ENCODE measurements at places on chromosomes 2 and 18. TPM values are rescaled to one million over a fixed set of nuclear protein-coding genes. Genes with fewer than 3 reads are reported as not detected.

DNA sequence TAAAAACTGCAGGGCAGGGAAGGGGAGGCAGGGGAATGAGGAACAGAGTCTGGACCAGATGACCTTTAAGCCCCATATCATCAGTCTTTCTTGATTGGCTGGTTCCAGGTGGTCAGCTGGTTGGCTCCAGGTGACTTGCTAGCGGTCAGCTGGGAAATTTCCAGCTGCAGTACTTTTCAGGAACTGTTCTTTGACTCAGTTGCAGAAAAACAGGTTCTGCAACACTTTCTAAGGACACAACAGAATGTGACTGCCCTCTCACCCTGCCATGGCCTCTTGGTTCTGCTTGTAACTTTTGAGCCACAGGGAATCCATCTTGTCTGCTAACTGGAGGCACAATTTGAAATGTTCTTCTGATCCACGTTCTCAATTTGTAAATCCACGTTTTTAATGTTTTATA lies 278.3 kb upstream of the LRATD1 start:
- DNase-seq = no peak
- H3K36me3 ChIP-seq = no peaks in the 10 kb centered on the region
- H3K4me3 ChIP-seq = no peak overlapping the region
- H3K4me1 ChIP-seq = no peaks in the 10 kb centered on the region
- H3K27me3 ChIP-seq = no peaks in the 10 kb centered on the region

- H3K27me3 ChIP-seq = no peaks in the 10 kb centered on the region
- H3K36me3 ChIP-seq = peaks cover 5% of the 10 kb centered on the region
- DNase-seq = no peak
Measured at GRCh38 chr2:8202132-8202531, 479.7 kb upstream of the ID2 start.

GRCh38 chr2:234949762-234950434 lies 1.9 kb upstream of the SH3BP4 start:
- peaks cover 1% of the 10 kb centered on the region for H3K4me1 ChIP-seq
- H3K36me3 ChIP-seq = no peaks in the 10 kb centered on the region
- no peak overlapping the region for H3K27ac ChIP-seq
- no peak overlapping the region for H3K4me3 ChIP-seq

The ZNF396 gene
- 1.2 TPM for total RNA-seq

DNA sequence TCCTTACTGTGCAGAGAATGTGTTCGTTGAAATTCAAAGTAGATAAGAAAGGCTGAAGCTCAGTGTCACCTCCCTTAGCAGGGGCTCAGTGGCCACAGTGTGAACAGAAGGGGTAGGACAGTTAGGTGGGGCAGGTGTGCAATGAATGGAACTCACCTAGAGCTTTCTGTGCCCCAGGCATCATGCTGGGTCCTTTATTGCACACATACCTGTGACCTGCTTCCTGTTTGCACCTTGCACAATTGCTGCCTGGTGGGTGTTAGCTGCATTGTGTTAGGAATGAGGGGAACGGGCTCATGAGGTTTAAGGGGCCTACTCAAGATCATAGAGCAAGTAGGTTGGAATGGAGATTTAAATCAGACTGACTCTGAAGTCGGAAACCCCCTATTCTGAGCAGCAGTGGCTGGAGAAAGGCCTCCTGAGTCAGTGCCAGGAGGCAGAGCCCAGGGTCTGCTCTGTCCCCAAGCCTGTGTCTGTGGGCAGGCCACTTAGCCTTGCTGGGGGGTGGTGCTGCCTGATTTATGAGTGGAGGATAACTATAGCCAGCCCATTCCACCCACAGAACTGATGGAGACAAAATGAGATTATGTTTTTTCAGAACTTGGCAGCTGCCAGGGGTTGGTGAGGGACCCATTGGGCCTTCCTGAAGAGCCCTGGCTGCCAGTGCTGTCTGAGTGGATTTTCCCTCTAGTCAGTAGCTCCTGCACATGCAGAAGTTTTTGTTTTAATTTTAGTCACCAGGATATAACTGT lies 76.2 kb downstream of the NPAS2 start:
- H3K36me3 ChIP-seq = no peaks in the 10 kb centered on the region
- H3K27ac ChIP-seq = no peak overlapping the region
- H3K4me1 ChIP-seq = peaks cover 4% of the 10 kb centered on the region
- no peaks in the 10 kb centered on the region for H3K27me3 ChIP-seq
- no peak overlapping the region for H3K4me3 ChIP-seq

DNA sequence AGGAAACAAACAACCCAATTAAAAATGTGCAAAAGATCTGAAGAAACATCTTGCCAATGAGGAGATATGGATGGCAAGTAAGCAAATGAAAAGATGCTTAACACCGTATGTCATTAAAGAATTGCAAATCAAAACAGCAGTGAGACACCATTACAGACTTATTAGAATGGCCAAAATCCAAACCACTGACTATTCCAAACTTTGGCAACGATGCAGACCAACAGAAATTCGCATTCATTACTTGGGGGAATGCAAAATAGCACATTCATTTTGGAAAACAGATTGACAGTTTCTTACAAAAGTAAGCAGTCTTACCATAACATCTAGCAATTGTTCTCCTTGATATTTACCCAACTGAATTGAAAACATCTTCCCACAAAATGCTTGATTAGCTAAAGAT lies 1118.7 kb downstream of the SUCLG1 start:
- no peak overlapping the region for H3K4me3 ChIP-seq
- H3K4me1 ChIP-seq = no peaks in the 10 kb centered on the region
- no peaks in the 10 kb centered on the region for H3K27me3 ChIP-seq
- no peaks in the 10 kb centered on the region for H3K36me3 ChIP-seq
- no peak overlapping the region for H3K27ac ChIP-seq

DNA sequence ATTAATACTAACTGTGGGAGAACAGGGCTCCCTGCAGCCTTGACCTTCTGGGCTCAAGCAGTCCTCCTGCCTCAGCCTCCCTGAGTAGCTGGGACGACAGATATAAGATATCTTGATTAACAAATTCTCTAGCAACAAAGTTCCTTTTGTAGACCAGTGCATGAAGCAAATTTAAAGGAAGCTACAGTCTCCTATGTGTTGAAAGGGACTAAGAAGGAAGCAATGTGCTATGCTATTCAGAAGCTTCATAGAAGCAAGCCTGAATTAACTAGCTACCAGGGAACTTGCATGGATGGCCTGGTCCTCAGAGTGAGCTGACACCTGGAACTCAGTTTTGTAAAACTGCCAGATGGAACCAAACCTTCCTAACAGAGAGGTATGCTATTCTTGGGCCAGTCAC lies 33.2 kb downstream of the RAPH1 start:
- H3K4me1 ChIP-seq = no peaks in the 10 kb centered on the region
- H3K4me3 ChIP-seq = no peak overlapping the region
- no peak for DNase-seq
- peaks cover 22% of the 10 kb centered on the region for H3K36me3 ChIP-seq
- no peak overlapping the region for H3K27ac ChIP-seq
- no peaks in the 10 kb centered on the region for H3K27me3 ChIP-seq

The ALLC gene
- not detected for total RNA-seq

- no peaks in the 10 kb centered on the region for H3K4me1 ChIP-seq
- H3K4me3 ChIP-seq = no peak overlapping the region
- no peaks in the 10 kb centered on the region for H3K27me3 ChIP-seq
- no peak overlapping the region for H3K27ac ChIP-seq
Measured at GRCh38 chr18:13565228-13565627, 161.1 kb downstream of the FAM210A start.

DNA sequence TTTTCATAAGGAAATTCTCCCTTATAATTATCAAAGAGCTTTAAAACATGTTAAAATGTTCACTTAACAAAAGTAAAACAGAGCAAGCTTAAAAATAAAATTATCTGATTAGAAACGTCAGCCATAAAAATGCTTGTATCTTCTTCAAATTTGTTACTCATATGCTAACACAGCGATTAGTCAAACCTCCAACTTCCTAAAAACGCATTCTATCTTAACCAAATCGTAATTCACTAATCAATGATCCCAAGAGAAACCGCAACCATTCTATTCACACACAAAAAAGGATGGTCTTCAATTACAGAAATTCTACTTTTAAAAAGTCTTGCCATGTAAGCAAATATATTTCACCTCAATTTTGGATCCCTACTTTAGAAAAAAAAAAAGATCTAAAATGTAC lies 1.9 kb downstream of the STK17B start:
- no peaks in the 10 kb centered on the region for H3K27me3 ChIP-seq
- H3K36me3 ChIP-seq = no peaks in the 10 kb centered on the region
- peak overlapping the region; percentile 93 for H3K4me3 ChIP-seq
- H3K4me1 ChIP-seq = peaks cover 5% of the 10 kb centered on the region
- no peak overlapping the region for H3K27ac ChIP-seq

- H3K27ac ChIP-seq = no peak overlapping the region
- peaks cover 6% of the 10 kb centered on the region for H3K36me3 ChIP-seq
- peaks cover 9% of the 10 kb centered on the region for H3K4me1 ChIP-seq
- no peak for DNase-seq
Measured at GRCh38 chr2:188518381-188518780, 226.7 kb downstream of the GULP1 start.

The ATP6V1C2 gene
- 1.2 TPM for total RNA-seq

DNA sequence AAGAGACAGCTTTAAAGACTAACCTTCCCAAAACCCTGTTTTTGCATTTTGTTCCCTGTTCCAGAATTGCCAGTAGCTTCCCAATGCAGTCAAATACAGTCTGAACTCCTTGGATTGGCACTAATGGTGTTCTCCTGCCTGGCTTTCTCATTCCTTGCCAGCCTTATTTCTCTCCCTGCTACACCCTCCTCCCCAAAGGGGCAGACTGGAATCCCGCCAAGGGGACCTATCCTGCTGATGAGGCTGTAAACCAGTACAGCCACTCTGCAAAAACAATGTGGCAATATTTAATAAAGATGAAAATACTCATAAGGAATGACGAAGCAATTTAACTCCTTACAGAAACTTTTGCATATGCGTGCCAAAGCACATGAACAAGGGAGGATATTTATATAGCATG lies 4.5 kb upstream of the SLC4A5 start:
- no peaks in the 10 kb centered on the region for H3K4me1 ChIP-seq
- H3K36me3 ChIP-seq = no peaks in the 10 kb centered on the region
- DNase-seq = no peak
- no peak overlapping the region for H3K4me3 ChIP-seq
- H3K27ac ChIP-seq = no peak overlapping the region

The CCBE1 gene
- 0.46 TPM for total RNA-seq

- no peaks in the 10 kb centered on the region for H3K4me1 ChIP-seq
- no peak for DNase-seq
- H3K4me3 ChIP-seq = no peak overlapping the region
- H3K36me3 ChIP-seq = no peaks in the 10 kb centered on the region
- no peak overlapping the region for H3K27ac ChIP-seq
Measured at GRCh38 chr2:171230176-171230575, 69.5 kb upstream of the TLK1 start.

The SEC11C gene
- 35.5 TPM for total RNA-seq

The ELAC1 gene
- total RNA-seq = 5.0 TPM

DNA sequence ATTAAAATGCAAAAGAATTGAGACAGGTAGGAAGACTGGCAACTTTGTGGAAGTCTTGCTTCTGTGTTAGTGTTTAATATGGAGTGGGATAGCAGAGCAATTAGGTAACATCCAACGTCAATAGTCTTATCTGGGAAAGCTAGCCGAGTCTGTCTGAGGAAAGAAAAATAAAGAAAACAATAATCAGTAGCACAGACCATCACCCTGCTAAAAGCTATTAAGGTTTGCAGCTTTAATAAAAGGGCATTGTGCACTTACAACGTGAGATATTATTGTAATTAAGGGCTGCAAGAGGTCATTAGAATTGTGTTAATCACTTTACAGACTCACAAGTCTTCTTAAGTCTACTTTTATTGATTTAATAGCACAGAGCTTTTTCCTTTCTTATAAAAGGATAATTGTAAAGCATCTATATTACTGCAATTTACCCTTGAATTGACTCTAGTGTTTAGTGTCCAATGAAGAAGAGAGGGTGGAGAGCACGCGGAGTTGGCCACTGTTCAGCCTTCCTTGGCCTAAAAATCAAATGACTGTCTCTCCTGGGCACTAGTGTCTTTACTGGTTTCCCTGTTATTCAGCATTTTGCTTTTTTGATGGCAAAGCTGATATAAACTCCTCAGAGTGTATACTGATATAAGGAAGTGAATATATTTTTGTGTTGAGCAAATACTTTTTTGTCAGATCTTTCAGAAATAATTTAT lies 2.0 kb downstream of the CDH7 start:
- H3K27ac ChIP-seq = no peak overlapping the region
- no peak overlapping the region for H3K4me3 ChIP-seq
- H3K36me3 ChIP-seq = no peaks in the 10 kb centered on the region
- H3K4me1 ChIP-seq = no peaks in the 10 kb centered on the region
- DNase-seq = no peak

DNA sequence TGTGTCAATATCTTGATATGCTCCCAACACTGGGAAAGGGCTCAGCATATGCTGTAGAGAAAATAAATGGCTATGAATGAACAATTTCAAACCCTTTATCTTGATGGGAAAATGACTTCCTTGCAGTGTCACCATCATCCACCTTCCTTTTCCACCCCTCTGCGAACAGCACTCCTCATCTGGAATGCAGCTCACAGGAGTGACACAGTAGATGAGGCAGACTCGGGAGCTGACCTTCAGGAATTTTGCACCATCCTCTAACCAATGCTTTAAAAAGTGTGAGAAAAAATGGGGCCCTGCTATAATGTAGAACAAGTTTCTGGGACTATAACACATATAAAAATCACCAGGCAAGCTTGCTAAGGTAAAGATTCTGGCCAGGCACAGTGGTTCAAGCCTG lies 41.3 kb upstream of the YPEL5 start:
- H3K4me3 ChIP-seq = no peak overlapping the region
- no peaks in the 10 kb centered on the region for H3K36me3 ChIP-seq
- no peaks in the 10 kb centered on the region for H3K4me1 ChIP-seq
- no peak for DNase-seq
- H3K27me3 ChIP-seq = no peaks in the 10 kb centered on the region
- H3K27ac ChIP-seq = no peak overlapping the region

DNA sequence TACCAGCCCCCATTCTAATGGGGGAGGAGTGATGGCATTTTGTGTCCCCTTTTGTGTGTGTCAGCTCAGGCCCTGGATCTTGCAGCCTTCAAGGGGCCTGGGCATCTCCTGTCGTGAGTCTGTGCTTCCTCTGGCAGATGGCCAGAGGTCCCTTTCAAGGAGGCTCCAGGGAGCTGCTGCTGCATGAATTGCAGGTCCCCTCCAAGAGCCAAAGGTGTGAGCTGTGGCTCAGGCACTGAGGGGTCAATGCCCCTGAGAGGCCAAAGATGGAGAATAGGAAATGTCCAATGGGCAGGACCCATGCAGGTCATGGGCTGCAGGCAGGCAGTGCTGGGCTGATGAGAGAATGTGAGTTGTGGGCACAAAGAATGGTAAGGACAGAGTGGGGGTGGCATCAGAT lies 10.4 kb downstream of the MAB21L4 start:
- no peaks in the 10 kb centered on the region for H3K4me1 ChIP-seq
- no peaks in the 10 kb centered on the region for H3K36me3 ChIP-seq
- no peak overlapping the region for H3K27ac ChIP-seq
- no peak overlapping the region for H3K4me3 ChIP-seq
- no peak for DNase-seq

The CGREF1 gene
- 2.1 TPM for total RNA-seq

DNA sequence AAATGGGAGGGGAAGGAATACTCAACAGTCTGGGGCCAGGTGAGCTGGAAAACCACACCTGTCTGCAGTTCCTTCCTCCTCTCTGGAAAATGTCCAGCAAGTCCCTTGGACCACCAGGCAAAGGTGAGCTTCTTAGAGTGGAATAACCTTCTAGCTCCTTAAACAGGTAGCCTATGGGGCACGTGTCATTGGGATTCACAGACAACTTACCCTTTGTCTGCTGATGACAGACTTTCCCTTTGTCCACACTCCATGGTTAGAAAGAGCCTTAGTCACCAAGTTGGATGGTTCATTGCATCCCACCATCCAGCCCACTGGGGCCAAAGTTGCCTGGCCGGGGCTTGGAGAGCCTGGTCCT lies 98.0 kb upstream of the ITGA6 start:
- no peak for DNase-seq
- no peak overlapping the region for H3K27ac ChIP-seq
- no peaks in the 10 kb centered on the region for H3K27me3 ChIP-seq
- H3K4me1 ChIP-seq = no peaks in the 10 kb centered on the region

All from H9 (cell line).